Panc1 (cell line): ENCODE measurements at places on chromosomes 2 and 18.

GRCh38 chr2:60581433-60582282 is 28.2 kb upstream of the BCL11A start:
- no peak for DNase-seq

DNA sequence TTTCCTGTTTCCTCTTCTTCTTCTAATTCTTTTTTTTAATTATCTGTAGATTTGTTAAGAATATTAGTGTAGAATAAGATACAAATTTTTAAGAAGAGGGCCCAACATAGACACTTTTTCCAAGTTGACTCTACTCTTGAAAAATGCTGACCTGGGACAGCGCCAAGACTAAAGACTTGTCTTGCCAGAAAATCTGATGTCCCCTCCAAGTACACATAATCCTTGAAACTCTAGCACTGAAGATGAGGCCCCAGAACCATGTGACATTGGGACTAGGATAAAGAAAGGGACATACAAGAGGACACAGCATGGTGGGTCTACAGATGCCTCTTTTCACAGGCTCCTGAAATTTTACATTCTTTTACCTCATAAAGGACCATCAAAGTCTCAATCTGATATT is 271.6 kb upstream of the SESTD1 start:
- DNase-seq, result no peak

DNA sequence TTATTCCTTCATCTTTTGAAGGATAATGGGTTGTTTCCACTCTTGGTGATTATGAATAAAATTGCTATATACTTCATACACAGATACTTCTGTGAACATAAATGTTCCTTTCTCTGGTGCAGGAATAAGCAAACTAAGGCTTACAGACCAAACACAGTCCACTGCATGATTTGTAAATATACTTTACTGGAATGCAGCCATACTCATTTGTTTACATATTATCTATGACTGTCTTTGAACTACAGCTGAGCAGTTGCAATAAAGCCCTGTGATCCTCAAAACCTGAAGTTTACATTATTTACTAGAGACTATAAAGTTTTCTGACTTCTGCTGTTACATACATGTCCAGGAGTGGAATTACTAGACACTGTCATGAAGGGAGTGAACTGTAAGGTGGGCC is 381.0 kb upstream of the CNTNAP5 start:
- no peak for DNase-seq

GRCh38 chr2:223979730-223980396 is 22.6 kb downstream of the MRPL44 start:
- no peak for DNase-seq

DNA sequence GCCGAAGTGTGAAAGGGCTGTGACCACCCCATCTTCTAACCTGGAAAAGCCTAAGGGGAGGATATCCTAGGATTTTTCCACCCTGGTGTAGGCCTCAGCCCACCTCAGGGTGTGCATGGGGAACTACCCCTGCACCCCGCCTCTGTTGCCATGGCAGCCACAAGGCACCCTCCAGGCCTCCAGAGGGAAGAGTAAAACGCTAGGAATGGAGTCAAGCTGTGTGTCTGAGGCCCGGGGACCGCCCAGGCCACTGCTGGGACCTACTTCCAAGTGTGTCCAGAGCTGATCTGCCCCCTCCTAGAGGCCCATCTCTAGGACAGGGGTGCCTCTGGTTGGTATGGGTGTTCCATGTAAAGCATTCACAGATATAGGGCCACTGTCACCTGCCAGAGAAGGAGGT is 86.7 kb downstream of the PLB1 start:
- DNase-seq, result no peak

- no peak for DNase-seq
These were observed 319.8 kb downstream of the RND3 start for GRCh38 chr2:150167711-150168110.

GRCh38 chr2:233059797-233060500 is at the start of gene INPP5D:
Gene INPP5D (plus strand): TSS chr2:233060342. CDS start chr2:233060479, 137 bp downstream.
- no peak for DNase-seq

GRCh38 chr2:210072922-210073509 is 70.6 kb downstream of the RPE start:
- peak; percentile 12 for DNase-seq

DNA sequence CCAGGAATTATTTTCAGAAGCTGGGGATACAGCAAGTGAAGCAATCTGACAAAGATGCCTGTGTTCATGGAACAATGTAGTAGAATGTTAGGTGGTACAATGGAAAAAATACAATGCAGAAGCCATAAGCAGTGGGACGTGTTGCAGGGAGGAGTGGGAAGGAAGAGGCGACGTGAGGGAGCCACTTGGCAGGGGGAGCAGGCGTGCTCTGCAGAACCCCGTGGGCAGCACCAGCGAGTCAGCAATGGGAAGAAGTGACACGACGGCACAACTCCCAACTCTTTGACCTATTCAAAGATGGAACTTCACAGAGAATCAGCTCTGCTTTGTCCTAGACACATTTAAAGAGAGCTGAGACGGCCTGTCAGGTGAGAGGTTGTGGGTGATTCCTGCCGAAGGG is 30.5 kb downstream of the PRELID3A start:
- no peak for DNase-seq

GRCh38 chr2:195622966-195623365 is 34.1 kb upstream of the SLC39A10 start:
- DNase-seq, result no peak

GRCh38 chr2:241025639-241026038 is 27.2 kb downstream of the SNED1 start:
- DNase-seq, result no peak

- no peak for DNase-seq
These were observed 254.1 kb downstream of the PRKCE start for GRCh38 chr2:45905632-45905958.

DNA sequence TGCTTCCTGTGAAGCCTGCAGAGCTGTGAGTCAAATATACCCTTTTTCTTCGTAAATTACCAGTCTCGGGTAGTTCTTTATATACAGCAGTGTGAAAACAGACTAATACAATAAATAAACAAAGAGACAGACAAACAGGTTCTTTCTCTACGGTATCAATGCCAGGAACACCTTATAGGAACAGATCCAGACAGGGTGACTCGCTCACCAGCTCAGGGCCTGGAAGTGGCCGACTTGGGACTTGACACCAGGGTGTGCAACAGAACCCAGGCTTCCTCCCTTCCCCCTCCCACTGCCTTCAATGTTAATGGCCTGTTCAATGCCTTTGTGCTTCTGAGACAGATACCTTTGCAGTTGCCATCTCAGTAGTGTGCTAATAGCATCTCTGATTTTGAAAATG is 309.5 kb downstream of the ALK start:
- DNase-seq, result no peak

- DNase-seq, result no peak
These were observed 220.2 kb upstream of the SMAD7 start for GRCh38 chr18:49170925-49171505.

GRCh38 chr2:158960193-158960592 is 8.2 kb upstream of the TANC1 start:
- DNase-seq, result no peak

DNA sequence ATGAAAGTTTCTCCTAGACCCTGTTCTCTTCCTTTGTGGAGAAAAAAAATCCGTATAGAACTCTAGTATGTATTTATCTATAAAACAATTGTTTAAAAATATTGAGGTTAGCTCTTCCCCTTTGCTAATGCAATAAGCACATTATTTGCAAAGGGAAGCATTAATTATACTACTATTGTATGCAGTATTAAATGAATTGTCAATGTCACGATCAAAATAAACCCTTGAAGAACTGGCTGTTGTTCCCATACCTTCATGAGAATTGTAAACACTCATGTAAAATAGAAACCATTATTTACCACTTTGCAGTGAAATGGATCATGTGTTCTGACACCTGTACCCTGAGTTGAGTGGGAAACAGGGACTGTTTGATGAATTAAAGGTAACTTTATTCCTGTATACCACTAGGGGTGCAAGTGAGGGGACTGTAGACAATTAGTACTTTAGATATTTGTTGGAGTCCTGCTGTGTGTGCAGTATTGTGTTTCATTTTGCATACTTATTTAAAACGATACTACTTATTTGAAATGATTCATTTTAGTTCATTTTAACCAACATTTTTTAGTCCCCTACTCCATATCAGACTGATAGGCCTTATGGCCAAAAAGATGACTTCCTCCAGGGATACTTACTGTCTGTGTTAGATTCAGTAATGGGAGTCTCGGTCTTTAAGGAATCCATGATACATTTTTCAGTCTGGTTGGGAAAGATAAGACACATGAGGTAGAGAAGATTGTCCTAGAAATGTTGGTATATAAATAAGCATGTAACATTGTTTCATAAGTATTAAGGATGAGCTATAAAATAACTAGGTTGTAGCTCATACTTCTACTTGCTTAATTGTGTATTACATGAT is 7.9 kb downstream of the PKP4 start:
- DNase-seq, result no peak

DNA sequence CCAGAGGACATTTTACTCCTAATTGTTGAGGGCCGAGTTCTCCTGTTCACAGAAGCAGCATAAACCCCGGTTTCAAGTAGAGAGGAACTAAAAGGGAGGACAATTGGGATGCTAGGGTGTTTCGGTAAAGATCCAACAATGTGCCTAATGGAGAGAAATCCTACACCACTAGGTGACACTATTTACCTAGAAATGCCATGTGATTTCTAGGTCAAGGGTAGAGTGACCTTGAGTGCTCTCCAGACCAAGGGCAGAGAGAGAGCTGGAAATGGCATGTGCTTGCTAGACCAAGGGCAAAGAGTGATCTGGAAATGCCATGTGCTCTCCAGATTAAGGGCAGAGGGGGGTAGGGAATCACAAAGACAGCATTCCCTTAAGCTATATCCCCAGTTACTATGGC is 472.0 kb downstream of the DCDC2C start:
- no peak for DNase-seq

DNA sequence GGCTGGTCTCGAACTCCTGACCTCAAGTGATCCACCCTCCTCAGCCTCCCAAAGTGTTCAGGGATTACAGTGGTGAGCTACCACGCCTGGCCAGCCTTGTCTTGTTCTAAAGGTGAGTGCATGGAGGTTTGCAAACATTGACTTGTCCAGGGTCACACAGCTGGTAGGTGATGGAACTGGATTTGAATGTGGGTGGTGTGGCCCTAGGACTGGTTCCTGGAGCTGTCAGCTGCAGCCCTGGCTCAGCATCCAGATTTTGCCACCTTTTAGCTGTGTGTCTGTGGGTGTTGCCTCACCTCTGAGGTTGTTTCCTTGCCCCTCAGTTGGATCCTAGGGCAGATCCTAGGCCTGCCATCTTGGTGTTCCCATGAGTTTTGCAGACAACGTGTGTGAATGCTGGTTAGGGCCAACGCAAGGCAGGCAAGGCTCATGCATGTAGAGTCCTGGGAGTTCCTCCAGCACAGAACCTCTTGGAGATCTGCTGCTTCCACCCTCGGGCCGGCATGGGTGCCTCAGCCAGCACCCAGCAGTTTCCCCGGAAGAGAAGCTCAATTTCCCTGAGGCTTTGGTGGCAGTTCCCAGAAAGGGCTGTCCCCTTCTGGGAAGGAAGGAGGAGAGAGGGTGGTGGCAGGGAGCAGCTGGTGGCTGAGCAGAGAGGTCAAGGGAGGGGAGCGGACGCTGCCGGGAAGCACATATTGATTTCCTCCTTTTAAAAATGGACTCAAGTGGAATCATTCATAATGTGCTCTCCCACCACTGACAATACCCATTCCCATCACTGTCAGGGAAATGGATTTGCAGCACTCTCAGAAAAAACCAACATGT is 127.6 kb upstream of the HS6ST1 start:
- DNase-seq, result no peak

GRCh38 chr2:192029089-192029488 is 165.6 kb downstream of the TMEFF2 start:
- DNase-seq, result no peak

GRCh38 chr2:68091439-68092034 is 28.7 kb upstream of the C1D start:
- no peak for DNase-seq

DNA sequence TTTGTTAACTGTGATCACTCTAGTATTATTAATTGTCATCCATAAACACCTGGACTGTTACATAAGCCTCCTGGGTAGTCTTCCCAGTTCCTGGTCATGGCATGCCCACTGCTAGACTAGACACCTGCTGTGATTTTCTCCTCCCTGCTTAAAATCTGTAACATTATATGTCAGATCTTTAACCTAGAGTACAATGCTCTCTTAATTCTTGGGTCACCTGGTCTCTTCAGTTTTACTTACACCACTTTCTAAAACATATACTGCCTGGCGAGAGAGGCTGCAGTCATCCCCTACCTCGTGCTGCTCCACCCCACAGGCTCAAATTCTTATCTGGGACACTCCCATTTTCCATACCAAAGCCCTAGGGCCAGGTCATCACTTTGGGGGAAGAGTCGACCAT is 161.3 kb downstream of the CDH2 start:
- no peak for DNase-seq

DNA sequence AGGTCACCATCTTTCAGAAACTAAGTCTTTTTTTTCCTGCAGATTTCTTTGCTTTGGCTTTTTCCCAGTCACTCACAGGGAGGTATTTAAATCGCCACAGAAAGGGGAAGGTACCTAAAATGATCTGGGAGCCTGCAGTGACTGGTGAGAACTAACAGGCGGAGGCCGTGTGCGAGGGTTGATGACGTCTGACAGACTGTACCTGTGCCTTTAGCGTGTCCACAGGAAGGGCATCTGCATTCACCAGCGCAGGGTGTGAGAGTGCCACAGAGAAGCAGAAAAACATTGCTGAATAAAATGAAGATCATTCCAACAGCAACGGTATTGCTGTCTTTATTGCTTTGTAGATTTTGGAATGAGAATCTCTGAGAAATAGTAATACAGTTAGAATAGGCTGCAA is 5.7 kb downstream of the CTDP1 start:
- DNase-seq, result no peak

- DNase-seq, result no peak
These were observed 1.3 kb downstream of the TWIST2 start for GRCh38 chr2:238848976-238849853.

DNA sequence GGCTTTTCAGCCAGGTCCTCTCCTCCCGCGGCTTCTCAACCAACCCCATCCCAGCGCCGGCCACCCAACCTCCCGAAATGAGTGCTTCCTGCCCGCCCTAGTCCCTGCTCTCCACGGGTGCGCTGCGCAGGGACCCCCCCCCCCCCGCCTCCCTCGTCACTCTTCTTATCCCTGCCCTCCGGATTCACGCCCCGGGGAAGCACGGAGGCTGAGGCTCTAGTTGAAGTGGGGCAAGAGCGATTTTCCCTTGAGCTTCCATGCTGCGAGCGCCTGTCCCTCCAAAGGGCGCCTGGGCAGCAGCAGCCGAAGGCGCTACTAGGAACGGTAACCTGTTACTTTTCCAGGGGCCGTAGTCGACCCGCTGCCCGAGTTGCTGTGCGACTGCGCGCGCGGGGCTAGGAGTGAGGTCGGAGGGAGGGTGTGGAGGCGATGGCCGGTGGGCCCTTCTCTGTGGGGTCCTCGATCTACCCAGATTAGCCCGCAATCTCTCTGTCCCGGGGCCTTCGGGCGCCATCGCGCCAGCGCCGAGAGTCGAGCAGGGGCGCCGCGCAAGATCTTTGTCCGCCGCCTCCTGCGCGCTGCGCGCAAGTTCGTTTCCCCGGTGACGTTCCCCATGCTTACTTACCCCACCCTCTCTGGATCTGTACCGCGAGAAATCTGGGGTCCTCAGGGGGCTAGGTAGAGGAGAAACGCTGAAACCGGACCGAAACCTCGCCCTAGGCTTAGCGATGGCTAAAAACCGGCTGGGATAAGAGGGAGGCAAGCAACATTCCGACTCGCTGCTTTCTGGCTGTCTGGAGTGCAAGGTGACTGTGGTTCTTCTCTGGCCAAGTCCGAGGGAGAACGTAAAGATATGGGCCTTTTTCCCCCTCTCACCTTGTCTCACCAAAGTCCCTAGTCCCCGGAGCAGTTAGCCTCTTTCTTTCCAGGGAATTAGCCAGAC is 677 bp downstream of the GAD1 start:
- DNase-seq, result no peak

GRCh38 chr2:40421631-40422297 is 30.1 kb downstream of the SLC8A1 start:
- no peak for DNase-seq
